NCI-H187 (cell line): ENCODE measurements at places on chromosomes 12 and 14.

DNA sequence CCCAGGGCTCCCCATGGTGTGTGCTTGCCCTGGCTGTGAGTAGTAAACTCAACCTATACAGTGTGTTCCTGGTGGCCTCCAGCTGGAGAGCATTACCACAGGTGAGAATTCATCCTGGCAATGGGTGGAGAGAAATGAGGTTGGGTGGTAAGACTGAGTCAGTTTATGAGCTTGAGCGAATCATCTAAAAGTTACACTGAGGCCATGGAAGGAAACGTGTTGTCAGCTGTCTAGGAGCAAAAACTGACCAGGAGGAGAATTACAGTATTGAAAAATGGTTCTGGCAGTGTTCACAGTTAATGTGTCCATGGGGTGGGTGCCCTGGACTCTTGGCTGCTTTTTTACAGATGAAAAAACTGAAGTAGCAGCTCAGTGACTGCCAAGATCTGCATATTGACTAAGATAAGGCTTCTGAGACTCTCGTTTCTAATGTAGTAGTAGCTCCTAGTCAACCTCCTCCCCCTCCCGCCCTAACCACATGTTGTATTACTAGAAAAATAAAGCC, 202.0 kb upstream of the AMIGO2 start:
- no peak for DNase-seq

- DNase-seq, result no peak
Measured at GRCh38 chr12:308511-308910, 45.9 kb upstream of the SLC6A13 start.

DNA sequence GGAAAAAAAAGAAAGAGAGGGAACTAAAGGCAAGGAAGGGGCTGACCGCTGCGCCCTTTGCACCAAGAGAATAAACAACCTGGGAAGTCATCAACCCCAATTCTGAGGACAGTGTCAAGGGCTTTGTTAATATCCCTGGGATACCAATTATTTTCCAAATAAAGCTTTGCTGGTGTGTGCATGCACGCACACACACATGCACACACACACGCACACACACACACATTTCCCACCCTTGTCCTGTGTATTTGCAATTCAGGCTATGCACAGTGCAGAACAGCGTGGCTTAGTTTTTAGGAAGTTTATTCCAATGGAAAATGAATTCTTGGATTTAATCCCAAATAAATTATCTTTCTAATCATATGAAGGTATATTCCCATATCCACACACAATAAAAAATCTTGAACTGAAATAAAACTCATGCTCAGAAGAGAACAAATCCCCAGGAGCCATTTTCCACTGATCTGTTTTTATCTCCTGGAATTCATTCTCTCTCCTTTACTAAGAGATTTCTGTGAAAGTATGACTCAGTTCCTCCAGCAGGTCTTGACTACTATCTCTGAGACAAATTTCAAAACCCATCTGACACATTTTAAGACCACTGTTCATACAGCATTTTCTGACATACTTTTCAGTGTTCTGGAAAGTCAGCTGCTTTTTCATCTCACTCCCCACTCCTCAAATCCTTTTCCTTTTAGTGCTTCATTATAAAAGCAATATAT, 334.4 kb upstream of the ATP2B1 start:
- DNase-seq, result no peak

DNA sequence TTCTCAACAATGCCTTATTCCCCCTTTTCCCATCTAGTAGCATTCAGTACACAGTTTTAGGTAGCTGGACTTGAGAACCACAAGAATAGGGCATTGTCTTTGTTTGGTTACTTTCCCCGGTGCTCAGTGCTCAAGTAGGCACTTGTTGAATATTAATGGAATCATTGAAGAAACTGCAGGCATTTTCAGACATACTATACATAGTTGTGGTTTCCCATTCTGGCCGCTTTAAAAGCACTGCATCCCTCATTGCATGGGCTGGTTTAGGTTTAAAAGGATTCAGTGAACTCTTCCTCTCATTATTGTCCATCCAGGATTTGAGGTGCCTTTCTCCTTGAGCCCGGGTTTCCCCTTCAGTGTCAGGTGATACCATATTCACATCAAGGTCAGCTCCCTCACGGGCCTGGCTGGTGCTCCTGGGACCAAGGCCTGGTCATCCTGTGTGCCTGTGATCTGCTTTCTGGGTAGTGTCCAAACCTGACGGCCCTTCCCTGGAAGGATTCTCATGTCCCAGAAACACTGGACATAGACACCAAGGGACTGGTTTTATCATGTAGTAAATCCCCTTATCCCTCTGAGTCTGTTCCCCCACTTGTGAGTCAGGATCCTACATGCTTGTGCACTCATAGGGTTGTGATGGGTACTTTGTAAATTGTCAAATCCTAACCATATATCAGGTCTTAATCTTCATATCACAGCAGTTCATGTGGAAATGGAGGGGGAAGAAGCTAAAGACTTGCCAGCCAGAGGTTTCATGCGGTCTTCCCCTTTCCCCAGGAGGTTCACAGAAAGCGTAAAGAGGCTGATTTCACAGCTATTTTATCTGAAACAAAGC, 7.4 kb downstream of the TCP11L2 start:
- no peak for DNase-seq

- DNase-seq, result peak; percentile 58
Measured at GRCh38 chr12:66107451-66107915, 23.1 kb downstream of the LLPH start.

- DNase-seq, result peak; percentile 54
Measured at GRCh38 chr14:29846339-29847055, 81.2 kb downstream of the PRKD1 start.

DNA sequence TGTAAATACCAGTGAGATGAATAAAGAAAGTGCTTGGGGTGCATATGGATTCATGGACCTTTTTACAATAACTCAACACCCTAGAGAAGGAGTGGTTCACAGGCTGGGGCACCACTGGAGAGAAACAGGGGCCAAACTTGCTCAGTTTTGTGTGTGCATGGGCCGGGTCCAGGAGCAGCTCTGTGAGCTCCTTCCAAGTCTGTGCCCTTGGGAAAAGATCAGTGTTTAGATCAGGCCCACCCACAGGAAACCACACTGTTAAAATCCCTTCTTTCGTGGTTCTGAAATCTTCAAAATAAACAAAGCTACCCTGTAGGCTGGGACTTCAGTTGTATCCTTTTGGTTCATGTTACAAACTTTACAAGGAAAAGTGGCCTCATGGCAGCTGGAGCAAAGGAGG, 156.1 kb upstream of the TMEM260 start:
- DNase-seq, result no peak

- no peak for DNase-seq
Measured at GRCh38 chr14:21997300-21997699, 323.7 kb upstream of the OR4E1 start.

DNA sequence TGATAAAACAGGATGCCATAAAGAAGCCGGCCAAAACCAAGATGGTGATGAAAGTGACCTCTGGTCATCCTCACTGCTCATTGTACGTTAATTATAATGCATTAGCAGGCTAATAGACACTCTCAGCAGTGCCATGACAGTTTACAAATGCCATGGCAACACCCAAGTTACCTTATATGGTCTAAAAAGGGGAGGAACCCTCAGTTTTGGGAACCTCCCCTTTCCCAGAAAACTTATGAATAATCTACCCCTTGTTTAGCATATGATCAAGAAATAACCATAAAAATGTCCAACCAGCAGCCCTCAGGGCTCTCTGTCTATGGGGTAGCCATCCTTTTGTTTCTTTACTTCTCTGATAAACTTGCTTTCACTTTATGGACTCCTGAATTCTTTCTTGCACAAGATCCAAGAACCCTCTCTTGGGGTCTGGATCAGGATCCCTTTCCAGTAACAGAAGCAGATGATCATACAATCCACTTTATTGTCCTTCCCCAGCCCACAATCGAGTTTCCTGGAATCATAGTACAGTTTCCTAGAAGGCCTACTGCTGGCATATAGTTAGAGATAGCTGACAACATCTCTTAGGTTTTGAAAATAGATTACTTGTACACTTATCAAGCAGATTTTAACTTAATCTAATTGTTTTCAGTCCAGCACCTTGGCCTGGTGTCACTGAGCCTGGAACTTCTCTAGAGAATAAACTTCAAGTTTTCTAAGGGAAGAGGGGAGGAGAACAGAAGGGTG, 266.7 kb upstream of the HMGA2 start:
- no peak for DNase-seq

GRCh38 chr14:91796617-91797347, 64.9 kb upstream of the CATSPERB start:
- no peak for DNase-seq

DNA sequence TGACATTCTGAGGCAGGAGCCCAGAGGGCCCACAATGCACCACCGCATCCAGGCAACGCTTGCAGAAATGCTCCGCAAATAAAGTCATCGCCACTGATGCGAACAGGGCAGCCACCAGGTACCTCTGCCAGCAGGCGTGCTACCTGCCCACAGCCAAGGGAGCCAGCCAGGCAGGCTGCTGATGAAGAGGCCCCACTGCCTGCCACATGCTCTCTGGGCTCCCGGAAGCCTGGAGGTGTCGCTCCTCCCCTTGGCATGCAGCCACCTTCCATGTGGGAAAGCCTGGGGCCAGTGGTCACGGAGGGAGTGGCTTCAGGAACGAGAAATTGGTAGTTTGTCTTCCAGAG, 14.7 kb downstream of the GPR132 start:
- DNase-seq, result peak; percentile 13

GRCh38 chr14:26123459-26123858, 474.4 kb downstream of the NOVA1 start:
- no peak for DNase-seq

- no peak for DNase-seq
Measured at GRCh38 chr12:62481843-62482540, 15.4 kb downstream of the MON2 start.

- DNase-seq, result no peak
Measured at GRCh38 chr12:99383258-99383657, 264.3 kb upstream of the GARIN6 start.

GRCh38 chr12:32659908-32660440, 19.1 kb upstream of the DNM1L start:
- no peak for DNase-seq

DNA sequence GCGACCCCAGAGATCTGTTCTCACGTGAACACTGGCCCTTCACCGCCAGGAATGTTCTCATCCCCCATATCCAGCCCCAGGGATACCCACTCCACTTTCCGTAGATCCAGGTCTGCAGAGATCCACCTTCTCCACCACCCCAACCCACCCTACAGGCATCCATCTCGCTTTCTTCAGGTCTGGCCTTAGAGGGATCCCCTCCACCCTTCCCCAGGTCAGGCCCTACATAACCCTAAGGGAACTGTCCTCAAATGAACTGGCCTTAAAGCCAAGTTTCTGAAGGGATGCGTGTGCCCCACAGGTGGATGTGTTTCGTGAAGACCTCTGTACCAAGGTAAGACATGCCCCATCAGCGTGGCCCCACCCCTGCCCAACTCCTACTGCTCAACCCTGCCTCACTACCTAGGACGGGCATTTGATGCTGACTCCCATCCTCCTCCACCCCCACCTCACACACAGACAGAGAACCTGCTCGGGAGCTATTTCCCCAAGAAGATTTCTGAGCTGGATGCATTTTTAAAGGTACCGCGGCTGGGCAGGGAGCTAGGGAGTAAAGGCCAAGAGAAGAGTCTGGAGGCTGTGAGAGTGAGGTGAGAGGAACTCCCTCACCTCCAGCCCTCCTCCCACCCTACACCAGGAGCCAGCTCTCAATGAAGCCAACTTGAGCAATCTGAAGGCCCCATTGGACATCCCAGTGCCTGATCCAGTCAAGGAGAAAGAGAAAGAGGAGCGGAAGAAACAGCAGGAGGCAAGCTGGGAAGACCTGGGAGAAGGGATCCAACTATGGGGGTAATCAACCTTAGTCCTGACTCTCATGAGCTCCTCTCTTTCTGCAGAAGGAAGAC, 912 bp downstream of the PSME1 start:
- DNase-seq, result no peak

GRCh38 chr12:66453120-66453519, 150.8 kb downstream of the HELB start:
- no peak for DNase-seq
